Activated CD4-positive, alpha-beta T cell treated with anti-CD3 and anti-CD28 coated beads, Interleukin-10, Interleukin-2, amounts not matched to agents 100 ng/mL and 50 ng/mL, durations not matched to agents 16 hours and 8 hours (primary cell): ENCODE measurements at places on chromosomes 11 and 22.

DNA sequence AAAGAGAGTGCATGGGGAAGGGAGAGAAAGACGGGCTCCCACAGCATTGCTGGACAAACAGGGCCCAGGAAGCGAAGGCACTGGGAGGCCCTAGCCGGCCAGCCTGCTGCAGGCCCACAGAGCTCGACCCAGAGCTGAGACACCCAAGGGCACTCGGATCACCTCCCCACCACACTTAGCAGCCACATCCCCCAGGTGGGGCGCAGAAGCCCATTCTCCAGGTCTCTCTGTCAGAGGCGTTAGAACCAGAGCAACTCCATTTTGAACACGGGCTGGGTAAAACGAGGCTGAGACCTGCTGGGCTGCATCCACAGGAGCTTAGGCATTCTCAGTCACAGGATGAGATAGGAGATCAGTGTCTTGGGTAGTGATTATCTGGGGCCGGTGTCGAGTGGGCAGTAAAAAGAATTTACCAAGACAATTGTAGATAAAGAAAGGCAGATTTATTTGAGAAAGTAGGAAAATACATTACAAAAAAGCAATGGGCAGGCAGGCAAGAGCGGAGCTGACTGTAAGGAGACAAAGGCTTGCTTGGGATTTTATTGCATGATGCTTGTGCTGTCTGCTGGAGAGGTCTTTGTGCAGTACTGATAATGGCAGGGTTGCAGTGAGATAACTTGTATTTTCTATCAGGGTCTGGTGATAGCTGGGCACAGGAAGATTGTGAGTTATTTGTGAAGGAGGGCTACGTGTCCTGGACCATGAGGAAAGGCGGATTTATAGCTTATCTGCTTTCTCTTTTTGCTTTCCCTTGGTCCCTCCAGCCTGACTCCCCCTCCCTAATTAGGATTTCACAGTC, 13.4 kb upstream of the CAPN5 start:
- DNase-seq: no peak

GRCh38 chr22:29798318-29798717, 31.1 kb downstream of the UQCR10 start:
- DNase-seq: no peak

GRCh38 chr11:125287491-125288210, 123.1 kb downstream of the PKNOX2 start:
- no peak for DNase-seq

- no peak for DNase-seq
These were observed 38.4 kb upstream of the THY1 start for GRCh38 chr11:119461229-119461963.

- no peak for DNase-seq
These were observed 8.1 kb downstream of the SERHL2 start for GRCh38 chr22:42561856-42562255.

DNA sequence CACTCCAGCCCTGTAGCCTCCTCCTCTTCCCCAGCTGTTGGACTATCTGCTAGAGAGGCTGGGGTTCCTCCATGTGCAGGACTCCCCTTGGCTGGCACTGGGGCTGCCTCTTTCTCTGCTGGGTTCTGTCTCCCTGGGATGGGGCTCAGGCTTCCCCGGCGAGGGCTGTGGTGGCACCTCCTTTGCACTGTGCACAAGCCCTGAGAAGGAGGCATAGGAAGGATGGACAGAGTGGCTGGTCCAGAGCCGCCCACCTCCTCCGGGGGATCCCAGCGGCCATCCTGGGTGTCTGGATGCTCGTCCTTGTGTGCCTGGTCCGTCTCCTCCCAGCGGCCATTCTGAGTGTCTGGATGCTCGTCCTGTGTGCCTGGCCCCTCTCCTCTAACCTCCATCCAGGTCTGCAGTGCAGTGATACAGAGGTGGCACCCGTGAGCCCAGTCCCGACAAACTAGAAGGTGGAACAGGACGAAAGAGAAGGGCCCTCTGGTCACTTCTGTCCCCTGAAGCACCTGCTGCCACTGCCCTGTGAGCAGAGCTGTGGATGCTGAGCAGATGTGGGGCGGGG, 633.7 kb downstream of the BRD1 start:
- no peak for DNase-seq

GRCh38 chr11:19818619-19819018, 106.0 kb downstream of the NAV2 start:
- DNase-seq: no peak

DNA sequence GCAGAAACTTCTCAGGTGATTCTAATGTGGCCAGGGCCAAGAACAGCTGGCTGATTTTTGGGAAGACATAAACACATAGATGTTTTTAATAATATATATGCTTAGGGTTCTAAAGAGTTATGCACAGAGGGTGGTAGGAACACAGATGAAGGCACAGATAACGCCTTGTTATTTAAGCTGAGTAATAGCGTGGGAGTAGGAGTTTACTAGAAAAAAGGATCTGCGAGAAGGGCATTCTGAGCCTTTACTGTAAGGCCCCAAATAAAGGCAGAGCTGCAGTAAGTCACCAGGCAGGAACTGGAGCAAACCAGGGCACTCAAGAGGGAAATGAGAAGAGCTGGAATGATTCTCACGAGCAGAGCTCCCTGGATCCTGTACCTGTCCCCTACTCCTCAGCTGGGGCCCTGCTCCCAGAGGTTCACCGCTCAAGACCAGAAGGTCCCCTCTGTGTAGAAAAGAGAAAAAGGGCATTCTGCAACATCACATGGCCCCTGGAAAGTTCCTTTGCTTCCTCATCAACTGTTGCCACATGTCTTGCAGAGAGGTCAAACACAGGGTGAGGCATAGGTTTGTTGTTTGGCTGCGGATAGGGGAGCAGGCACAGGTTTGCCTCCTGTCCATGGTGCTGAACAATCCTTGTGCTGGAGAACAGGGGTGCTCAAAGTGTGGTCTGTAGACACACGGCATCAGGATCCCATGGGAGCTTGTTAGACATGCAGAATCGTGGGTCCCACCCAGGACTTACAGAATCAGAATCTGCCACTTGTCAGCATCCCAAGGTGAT, 125.7 kb downstream of the TENM4 start:
- DNase-seq: no peak

- DNase-seq: no peak
These were observed 71.6 kb downstream of the EXT2 start for GRCh38 chr11:44167046-44167445.

- DNase-seq: no peak
These were observed 37.5 kb upstream of the STK33 start for GRCh38 chr11:8631395-8632118.

DNA sequence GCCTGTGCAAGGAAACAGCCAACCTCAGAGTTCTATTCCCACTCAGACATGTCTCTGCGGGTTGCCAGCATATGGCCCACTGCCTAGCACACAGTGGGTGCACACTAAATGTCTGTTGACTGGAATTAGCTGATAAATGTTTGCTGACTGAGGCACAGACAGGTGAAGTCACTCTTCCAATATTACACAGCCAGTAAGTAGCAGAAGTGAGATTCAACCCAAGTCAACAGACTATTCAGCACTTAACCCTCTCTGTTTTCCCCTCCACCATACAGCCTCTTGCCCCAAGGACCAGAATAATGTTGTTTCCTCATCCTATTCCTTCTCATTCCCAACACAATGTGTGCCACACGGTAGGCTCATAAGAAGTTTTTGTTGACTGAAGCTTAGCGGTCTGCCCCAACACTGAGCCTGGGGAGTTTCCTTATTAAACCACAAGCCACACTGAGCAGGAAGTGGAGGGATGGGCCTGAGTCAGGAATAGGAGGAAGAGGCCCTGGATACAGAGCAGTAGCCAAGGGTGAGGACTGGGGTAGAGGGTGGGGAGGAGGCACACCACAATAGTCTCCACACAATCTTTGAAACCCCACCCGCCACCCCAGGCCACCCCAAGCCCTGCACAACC, 15.7 kb upstream of the IL10RA start:
- DNase-seq: peak; percentile 73

- DNase-seq: no peak
These were observed 906.9 kb upstream of the RAG2 start for GRCh38 chr11:37504921-37505320.

GRCh38 chr11:65008016-65008415, 5.9 kb upstream of the ARL2 start:
- DNase-seq: no peak

DNA sequence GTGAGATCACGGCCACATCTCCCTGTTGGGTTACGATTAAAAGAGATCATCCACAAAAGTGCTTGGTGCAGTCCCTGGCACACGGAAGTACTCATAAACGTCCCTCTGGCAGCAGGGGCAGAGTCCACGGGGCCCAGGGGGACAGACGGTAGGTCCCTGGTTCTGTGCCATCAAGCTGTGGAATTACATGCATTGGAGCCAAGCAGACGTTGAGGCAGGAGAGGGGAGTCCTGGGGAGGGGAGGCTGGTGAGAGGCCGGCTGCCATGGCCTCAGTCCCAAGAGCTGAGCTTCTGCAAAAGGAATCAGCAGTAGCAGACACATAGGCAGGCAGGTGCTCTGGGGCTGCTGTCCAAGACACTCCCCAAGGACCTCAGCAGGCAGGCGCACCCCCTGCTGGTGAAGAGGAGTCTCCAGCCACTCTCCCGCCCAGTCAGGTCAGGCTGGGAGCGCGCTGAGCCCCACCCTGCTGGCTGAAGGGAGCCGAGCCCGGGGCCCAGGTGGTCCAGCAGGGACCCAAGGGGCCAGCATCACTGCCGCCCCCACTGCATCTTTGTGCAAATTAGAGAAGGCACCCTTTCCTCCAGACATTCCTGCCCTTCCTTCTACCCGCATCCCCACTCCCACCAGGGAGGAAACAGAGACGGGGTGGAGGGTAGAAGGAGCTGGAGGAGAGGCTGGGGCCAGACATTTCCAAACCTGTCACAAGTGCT, 7.6 kb upstream of the KCTD17 start:
- peak; percentile 75 for DNase-seq

DNA sequence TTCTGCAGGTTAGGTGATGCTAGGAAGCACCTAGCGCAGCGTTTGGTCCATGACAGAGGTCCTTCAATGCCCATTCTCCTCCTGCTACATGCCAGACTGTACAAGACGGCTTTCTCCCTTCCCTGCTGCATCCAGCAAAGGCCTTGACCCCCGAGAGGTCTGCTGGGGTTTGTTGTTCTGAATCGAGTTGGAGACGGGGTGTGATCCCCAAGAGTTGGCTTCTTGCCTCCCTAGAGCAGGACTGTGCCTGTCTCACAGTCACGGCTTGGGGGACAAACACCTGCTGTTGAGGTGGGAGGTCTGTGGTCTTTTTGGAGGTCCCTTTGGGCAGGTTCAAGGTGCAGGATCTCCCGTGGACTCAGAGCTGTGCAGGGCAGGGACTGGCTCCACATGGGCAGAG, 352.3 kb upstream of the B3GAT1 start:
- no peak for DNase-seq

DNA sequence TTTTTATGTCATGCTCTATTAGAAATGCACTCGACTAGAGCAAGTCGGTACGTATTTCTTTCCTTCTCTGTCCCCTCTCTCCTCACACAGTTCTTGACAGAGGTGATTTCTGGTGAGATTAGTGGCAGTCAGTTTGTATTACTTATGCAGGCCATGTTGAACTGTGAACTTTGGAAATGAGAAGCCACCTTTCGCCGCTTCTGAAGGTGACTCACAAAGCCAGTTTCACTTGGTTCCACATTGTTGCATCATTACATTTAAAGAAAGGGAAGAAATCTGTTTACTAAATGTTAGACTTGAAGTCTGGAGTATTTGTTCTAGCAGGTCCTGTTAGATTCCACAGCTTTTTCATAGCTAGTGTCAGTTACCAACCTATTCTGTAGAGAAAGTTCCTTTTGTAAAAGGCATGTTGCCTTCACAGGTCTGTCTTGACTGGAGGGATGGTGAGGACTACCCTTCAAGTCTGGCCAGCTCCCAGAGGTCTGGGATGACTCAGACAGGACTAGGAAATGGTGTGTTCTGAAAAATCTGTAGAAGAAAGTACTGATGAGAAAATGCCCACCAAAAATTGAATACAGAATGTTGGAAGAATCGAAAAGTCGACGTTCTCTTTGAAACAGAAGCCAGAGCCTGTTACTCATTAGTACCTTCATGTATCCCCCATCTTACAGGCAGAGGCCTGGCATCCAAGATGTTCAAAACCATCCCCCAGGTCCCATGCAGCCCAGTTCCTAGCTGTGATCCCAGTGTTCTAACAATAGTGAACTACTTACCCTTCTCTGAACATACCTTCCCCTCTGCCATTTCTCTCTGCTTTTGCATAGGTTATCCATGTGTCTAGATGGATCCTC, 181.4 kb downstream of the DBX1 start:
- peak; percentile 72 for DNase-seq

DNA sequence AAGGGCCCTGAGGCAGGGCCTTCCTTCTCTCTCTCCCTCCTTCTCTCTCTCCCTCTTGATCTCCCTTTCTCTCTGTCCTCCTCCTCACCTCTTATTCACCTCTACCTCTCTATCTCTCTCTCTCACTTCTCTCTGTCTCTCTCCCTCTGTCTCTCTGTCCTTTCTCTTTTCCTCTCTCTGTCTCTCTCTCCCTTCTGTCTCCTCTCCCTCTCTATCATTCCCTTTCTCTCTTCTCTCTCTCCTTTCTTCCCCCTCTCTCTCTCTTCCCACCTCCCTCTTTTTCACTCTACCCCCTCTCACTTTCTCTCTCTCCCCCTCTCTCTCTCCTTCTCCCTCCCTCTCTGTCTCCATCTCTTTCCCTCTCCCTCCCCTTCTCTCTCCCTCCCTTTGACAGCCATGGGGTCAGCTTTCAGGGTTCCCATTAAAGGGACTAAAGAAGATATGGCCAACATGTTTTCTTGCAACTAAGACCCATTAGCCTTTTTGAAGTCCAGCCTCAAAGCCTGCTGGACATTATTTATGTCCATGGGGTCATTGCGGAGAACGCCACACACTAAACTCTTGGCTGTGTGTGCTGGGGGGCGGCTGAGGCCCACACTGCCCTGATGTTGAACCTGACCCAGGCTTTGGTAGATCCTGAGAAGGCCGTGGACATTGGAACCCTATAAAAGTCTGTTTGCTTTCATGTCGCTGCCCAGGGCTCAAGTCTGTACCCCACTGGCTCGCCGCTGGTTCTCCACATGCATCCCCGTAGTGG, 15.0 kb downstream of the ANO1 start:
- no peak for DNase-seq

DNA sequence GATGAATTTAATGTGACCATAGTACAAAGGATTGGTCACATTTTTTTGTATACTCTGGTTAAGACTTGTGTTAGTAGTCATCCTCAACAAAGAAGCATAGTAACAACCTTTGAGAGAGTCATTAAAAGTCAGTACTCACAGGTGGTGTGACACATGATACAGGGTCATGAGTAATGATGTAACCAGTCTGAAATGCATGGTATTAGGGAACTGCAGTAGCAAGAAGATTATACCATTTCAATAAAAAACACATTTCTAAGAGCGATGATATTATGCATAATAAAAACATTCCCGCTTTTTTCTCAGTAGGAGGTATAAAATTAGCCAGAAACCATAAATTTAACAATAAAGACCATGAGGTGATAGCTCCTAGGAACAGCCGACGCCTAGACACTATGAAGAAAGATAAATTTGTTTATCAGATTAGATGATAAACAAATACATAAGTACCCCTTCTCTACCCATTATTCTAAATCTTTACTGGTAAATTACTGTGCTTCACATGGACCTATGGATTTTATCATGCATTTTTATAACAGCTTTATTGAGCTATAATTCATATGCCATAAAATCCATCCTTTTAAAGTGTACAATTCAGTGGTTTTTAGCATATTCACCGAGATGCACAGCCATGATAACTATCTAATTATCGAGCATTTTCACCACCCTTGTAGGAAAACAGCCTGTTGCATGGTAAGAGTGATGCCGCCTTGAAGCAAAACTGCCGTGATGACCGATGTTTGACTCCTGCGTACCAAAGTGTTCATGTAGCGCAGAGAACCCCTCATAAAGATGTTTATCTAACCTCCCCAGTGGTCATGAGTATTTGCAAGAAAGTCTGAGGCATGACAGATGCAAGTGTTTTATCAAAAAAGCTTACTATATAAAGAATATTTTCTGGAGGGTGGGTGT, 41.8 kb downstream of the TMPRSS5 start:
- no peak for DNase-seq

- no peak for DNase-seq
These were observed 17.9 kb upstream of the MUC6 start for GRCh38 chr11:1054143-1055108.
